ENCODE measurements at places on chromosomes 1 and 21. TPM values are rescaled to one million over a fixed set of nuclear protein-coding genes. Genes with fewer than 3 reads are reported as not detected.

- no peaks in the 10 kb centered on the region for H3K36me3 ChIP-seq
- no peaks in the 10 kb centered on the region for H3K27me3 ChIP-seq
- H3K27ac ChIP-seq: no peak overlapping the region
- DNase-seq: no peak
- no peak overlapping the region for H3K4me3 ChIP-seq
- no peaks in the 10 kb centered on the region for H3K4me1 ChIP-seq
These were observed 480 bp downstream of the CADM3 start for GRCh38 chr1:159171688-159172501.

DNA sequence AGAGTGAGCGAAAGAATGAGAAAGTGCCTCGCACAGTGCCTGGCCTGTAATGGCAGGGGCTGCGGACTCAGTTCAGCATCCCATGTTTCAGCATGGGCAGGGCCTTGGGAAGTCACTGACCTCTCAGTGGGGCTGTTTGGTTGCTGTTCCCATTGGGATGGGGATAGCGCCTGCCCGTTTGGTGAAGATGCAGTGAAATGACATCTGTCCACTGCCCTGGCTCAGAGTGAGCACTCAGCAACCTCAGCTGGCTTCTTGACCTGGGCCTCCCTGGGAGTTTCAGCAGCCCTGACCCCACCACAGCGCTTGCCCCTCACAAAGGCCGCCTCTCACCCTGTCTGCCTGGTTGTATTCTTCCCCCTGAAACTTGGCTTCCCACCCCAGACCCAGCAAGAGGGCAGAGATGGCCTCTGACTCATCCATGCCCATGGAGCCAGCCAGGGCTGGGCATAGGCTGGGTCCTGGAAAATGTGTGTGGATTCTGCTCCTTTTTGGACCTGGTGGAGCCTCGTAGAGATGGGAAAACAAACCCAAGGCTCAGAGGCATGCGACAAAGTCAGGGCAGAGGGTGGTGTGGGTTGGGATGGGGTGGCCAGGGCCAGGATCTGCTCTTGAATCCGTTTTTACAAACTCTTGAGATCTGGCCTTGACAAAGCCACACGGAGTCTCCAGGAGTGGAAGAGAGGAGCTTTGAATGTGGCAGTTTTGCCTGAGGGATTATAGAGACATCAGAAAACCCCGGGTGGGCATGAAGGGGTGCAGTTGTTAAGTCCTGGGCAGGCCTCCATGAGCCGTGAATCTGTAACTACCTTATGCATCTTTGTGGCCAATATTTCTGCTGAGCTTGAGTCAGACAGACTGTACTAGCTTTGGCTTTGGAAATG is 1.2 kb downstream of the XKR8 start:
- peak overlapping the region; percentile 91 for H3K27ac ChIP-seq
- H3K27me3 ChIP-seq: no peaks in the 10 kb centered on the region
- no peaks in the 10 kb centered on the region for H3K36me3 ChIP-seq
- peaks cover 19% of the 10 kb centered on the region for H3K4me1 ChIP-seq

GRCh38 chr1:157696966-157697628 is 3.5 kb downstream of the FCRL3 start:
- H3K36me3 ChIP-seq: no peaks in the 10 kb centered on the region
- H3K4me1 ChIP-seq: no peaks in the 10 kb centered on the region
- no peak overlapping the region for H3K27ac ChIP-seq
- no peak for DNase-seq
- H3K4me3 ChIP-seq: no peak overlapping the region

DNA sequence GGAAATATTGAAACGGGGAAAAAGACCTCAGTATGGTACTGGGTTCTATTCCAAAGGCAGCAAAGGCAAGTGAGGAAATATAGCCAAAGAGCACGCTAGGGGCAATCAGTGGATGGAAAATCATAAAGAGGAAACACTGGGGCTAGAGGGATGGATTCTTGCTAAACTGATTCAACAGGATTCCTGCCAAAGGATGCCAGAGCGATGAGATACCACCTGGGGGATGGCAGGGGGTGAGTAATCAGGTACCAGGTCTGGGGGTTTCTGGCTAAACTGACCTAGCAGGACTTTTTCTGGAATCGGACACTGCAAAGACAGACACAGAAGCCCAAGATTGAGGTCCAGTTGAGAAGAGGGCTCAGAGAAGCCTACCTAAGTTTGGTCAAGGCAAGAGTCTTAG is 6.7 kb downstream of the CHI3L2 start:
- no peak for DNase-seq
- no peaks in the 10 kb centered on the region for H3K27me3 ChIP-seq
- H3K4me3 ChIP-seq: no peak overlapping the region
- H3K27ac ChIP-seq: no peak overlapping the region

- H3K27ac ChIP-seq: no peak overlapping the region
- peaks cover 12% of the 10 kb centered on the region for H3K27me3 ChIP-seq
These were observed 17.0 kb downstream of the ESPN start for GRCh38 chr1:6441586-6441985.

DNA sequence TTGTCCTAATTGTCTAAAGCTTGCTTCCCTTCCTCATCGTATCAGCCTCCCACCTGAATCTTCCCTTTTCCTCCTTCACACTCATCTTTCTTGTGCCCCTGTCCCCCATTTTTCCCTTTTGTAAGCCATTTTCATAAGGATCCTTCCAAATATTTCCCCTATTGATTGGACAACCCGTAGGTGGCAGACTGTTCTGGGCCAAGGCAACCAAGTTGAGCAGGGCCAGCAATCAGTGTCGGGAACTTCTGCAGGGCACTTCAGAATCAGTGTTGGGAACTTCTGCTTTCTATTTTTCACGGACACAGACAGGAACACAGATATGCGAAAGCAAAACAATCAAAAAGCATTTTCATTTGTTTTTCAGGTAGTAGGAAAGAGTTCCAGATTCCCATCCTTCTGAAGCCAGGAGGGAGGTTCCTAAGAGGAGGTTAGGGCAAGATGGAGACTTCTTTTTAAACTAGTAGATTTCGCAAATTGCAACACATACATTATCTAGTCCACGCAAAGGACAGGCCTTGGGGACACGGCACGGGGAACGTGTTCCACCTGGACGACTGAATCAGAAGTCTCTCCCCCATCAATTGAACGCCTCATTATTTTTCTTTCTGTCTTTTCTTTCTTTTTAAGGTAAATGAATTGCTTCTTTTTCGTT is 691 bp upstream of the MPZL1 start:
- H3K27ac ChIP-seq: peak overlapping the region; percentile 70
- H3K4me1 ChIP-seq: peaks cover 5% of the 10 kb centered on the region
- DNase-seq: no peak
- peak overlapping the region; percentile 64 for H3K4me3 ChIP-seq
- H3K27me3 ChIP-seq: no peaks in the 10 kb centered on the region

DNA sequence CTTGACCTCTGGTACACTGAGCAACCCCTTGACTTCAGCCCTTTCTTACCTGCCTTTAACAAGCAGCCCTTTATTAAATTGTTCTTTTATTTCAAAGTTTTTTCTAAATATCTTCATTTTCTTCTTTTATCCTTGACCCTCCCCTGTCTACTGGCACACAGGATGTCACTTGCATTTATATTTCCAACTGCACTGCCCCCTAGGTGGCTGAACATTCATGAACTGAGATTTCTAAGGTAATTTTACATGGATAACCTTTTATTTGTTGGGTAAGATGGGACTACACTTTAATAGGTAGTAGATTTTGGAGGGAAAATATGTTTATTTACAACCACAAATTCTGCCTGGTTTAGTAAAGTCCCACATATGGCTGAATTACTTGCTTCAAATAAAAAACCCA is 190.0 kb downstream of the ATP6V1G3 start:
- no peak overlapping the region for H3K4me3 ChIP-seq
- H3K27ac ChIP-seq: no peak overlapping the region
- H3K36me3 ChIP-seq: no peaks in the 10 kb centered on the region
- no peaks in the 10 kb centered on the region for H3K4me1 ChIP-seq

DNA sequence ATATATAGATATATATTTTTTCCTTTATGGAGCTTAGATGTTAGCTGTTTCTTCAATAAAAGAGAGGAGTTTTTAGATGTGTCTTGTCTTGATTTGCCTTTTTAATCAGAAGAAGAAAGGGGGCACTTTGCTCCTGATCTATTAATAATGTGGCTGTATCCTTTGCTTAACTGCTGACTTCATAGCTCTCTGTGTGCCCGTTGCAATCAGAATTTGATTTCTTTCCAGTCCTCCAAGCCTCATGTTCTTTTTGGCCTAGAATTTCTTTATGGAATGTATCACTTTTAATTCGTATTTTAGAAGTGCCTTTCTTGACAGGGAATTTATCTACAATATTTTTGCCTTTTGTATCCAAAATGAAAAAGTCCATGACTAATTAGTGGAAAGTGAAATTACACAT is 85.3 kb downstream of the C1orf21 start:
- no peak for DNase-seq
- H3K27ac ChIP-seq: no peak overlapping the region
- no peaks in the 10 kb centered on the region for H3K4me1 ChIP-seq
- H3K27me3 ChIP-seq: no peaks in the 10 kb centered on the region
- H3K36me3 ChIP-seq: no peaks in the 10 kb centered on the region

- H3K4me3 ChIP-seq: no peak overlapping the region
- no peaks in the 10 kb centered on the region for H3K36me3 ChIP-seq
- H3K27me3 ChIP-seq: no peaks in the 10 kb centered on the region
- DNase-seq: no peak
- H3K27ac ChIP-seq: no peak overlapping the region
These were observed 1536.7 kb upstream of the B3GALT2 start for GRCh38 chr1:194723067-194723466.

DNA sequence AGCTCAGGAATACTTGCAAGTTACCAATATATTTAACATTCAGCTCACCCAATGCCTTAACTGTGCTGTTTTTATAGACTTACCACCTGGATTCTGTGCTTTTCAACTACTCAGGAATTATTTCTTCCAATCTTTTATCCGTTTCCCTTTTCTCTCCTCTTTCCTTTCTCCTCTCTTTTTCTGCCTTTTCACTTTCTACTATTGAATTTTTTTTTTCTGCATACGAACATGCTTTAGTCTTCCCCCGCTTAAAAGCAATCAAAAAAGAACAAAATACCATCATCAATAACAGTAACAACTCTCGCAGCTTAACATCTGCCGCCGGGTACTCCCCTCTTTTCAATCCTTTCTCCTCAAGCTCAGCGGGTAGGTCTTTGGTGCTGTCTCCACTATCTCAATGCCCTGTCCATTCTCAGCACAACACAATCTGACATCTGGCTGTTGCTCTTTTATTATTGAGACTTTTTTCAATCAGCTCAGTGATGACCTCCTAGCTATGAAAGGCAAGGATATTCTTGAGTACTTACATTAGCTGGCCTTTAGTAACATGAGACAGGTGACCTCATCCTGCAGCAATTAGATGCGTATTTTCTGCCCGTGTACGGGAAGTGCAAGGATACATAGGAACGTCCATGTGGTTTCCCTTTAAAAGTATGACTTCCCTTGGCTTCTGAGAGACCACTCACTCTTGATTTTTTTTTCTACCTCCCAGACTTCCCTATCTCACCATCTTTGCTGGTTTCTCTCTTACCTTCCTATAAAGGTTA is 40.2 kb upstream of the SIPA1L2 start:
- no peaks in the 10 kb centered on the region for H3K36me3 ChIP-seq
- H3K4me3 ChIP-seq: no peak overlapping the region
- H3K27ac ChIP-seq: no peak overlapping the region
- no peak for DNase-seq
- H3K4me1 ChIP-seq: no peaks in the 10 kb centered on the region
- no peaks in the 10 kb centered on the region for H3K27me3 ChIP-seq

- peaks cover 11% of the 10 kb centered on the region for H3K4me1 ChIP-seq
- H3K27me3 ChIP-seq: no peaks in the 10 kb centered on the region
- no peaks in the 10 kb centered on the region for H3K36me3 ChIP-seq
- DNase-seq: no peak
- H3K27ac ChIP-seq: no peak overlapping the region
- H3K4me3 ChIP-seq: no peak overlapping the region
These were observed 13.7 kb downstream of the LGR6 start for GRCh38 chr1:202207292-202207691.

DNA sequence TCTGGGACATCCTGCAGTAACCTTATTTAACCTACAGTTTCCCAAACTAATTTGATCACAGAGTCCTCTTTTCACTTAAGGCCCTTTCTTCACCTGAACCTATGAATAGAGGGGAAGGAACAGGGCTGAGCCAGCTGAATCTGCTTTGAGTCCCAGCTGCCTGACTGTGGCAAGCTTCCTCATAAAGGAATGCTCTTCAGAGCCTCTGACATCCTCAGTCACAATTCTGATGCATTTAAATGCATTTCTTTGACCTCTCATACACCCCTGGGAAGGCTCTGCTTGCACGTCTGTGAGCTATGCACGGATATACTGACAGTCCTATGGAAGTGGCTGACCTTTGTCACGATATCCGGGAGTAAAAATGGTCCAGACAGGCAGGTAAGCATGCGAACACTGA is 673.1 kb downstream of the SMYD3 start:
- H3K27me3 ChIP-seq: no peaks in the 10 kb centered on the region
- H3K4me3 ChIP-seq: no peak overlapping the region
- no peak for DNase-seq
- no peaks in the 10 kb centered on the region for H3K4me1 ChIP-seq
- no peaks in the 10 kb centered on the region for H3K36me3 ChIP-seq

DNA sequence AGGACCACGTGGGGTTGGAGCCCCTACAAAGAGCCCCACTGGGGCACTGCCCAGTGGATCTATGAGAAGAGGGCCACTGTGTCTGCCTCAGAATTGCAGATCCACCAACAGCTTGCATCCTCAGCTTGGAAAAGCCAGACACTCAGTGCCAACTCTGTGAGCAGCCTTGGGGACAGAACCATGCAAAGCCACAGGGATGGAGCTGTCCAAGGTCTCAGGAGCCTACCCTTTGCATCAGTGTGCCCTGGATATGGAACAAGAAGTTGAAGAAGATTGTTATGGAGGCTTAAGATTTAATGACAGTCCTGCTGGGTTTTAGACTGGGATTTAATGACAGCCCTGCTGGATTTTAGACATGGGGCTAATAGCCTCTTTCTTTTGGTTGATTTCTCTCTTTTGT is 1670.9 kb downstream of the PLA2G4A start:
- no peak overlapping the region for H3K27ac ChIP-seq
- no peak for DNase-seq
- H3K4me1 ChIP-seq: no peaks in the 10 kb centered on the region
- no peaks in the 10 kb centered on the region for H3K36me3 ChIP-seq
- no peaks in the 10 kb centered on the region for H3K27me3 ChIP-seq

DNA sequence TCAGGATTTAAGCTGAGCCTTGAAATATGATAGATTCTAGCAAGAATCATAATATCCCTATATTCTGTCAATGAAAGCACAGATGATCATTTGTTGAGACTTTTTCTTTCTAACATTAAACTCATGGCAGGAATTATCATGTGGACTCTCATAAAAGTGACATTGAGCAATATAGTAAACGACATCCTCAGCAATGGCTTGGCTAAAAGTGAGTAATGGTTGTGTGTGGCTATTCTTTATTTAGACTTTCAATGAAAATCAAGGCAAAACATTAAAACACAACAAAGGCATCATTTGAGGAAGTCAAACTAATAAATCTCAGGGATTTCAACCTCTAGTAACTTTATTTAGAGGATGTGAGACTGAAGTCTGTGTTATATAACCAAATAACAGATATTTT is 257.8 kb upstream of the ADGRL4 start:
- H3K4me3 ChIP-seq: no peak overlapping the region
- no peaks in the 10 kb centered on the region for H3K27me3 ChIP-seq
- no peak for DNase-seq
- no peak overlapping the region for H3K27ac ChIP-seq
- no peaks in the 10 kb centered on the region for H3K36me3 ChIP-seq
- H3K4me1 ChIP-seq: no peaks in the 10 kb centered on the region

The MAP3K21 gene
- polyA plus RNA-seq: 0.12 TPM

The LCE1E gene
- polyA plus RNA-seq: not detected

The NBL1 gene
- 4.0 TPM for polyA plus RNA-seq

The FABP3 gene
- not detected for polyA plus RNA-seq

The F5 gene
- polyA plus RNA-seq: 1.2 TPM

The OR2T35 gene
- polyA plus RNA-seq: not detected

The ANGPTL1 gene
- polyA plus RNA-seq: not detected

The SEMA4A gene
- 0.06 TPM for polyA plus RNA-seq

The FOXO6 gene
- polyA plus RNA-seq: not detected

The NHLH2 gene
- not detected for polyA plus RNA-seq

The GBP3 gene
- polyA plus RNA-seq: 11.9 TPM

The PLA2G2A gene
- not detected for polyA plus RNA-seq
